ENCODE measurements at places on chromosomes 7 and 10.

DNA sequence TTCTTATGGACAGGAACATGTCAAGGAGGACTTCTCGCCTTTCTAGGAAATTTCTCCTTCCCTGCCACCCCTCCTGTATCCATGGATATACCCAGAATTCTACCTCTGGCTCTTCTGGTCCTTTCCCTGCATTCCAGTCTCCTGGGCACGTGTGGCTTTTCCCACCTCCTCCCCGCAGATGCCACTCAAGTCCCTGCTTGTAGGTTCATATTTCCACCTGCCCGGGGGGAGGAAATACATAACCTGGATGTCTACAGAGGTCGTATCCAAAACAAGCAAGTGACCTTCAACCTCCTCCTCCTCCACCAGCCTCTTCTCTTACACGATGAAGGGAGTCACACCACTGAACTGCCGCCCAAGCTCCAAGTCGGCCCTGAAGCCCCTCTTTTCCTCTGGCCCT, 20.7 kb downstream of the FGFR2 start:
- no peak for DNase-seq

- DNase-seq: no peak
These were observed 159.8 kb downstream of the NRF1 start for GRCh38 chr7:129771201-129771927.

- DNase-seq: no peak
These were observed 40.6 kb downstream of the AKR1B15 start for GRCh38 chr7:134589491-134589941.

DNA sequence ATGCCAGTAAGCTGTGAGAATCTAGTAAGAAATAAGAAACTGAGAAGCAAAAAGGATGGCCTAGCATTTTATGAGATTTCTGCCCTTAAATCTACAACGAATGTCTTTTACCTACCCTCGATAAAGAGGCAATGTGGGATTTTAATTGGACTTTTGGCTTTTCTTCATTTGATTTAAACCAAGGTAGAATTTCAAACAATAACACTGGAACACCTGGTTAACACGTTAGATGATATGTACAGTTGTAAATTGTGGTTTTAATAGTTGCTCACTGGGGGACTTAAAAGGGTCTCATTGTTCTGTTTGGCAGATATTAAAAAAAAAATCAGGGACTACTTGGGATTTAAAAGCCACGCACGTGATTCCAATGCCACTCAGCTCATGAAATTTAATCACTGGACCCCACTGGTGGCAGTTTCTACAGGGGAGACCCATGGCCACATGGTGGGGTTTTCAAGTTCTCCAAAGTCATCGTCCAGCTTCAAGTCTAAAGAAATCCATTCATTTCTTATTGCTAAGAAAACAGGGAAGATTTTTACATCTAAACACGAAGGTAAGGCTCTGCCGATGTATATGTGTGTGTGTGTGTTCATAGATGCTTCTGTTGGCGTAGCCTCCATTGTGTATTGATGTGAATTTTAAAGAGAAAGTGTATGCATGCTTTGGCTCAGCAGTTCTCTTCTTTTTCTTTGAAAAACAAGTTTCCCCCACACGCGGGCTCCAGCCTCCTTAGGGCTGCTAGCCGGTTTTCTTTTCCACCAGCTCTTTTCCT, 588.6 kb upstream of the MKI67 start:
- no peak for DNase-seq

DNA sequence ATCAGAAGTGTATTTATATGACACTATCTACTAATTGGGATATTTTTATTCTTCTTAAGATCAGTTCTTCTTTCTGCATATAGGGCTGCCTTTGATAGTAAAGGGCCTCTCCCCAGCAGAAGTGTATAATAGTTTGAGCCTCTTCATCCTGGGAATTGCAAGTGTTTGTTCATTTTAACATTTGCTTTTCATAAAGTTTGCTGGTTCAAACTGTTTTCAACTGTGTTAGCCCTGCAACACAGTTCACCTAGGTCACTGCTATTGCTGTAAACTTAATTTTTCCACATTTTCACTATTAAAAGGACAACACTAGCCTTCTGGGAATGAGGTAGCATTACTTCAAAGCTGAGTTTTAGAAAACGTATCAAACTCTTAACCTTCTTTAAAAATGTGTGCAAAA, 2.8 kb downstream of the JAZF1 start:
- no peak for DNase-seq

- DNase-seq: no peak
These were observed 189.8 kb downstream of the CTNNA3 start for GRCh38 chr10:67506083-67506756.

GRCh38 chr10:63738410-63738809, 217.2 kb downstream of the REEP3 start:
- DNase-seq: no peak

DNA sequence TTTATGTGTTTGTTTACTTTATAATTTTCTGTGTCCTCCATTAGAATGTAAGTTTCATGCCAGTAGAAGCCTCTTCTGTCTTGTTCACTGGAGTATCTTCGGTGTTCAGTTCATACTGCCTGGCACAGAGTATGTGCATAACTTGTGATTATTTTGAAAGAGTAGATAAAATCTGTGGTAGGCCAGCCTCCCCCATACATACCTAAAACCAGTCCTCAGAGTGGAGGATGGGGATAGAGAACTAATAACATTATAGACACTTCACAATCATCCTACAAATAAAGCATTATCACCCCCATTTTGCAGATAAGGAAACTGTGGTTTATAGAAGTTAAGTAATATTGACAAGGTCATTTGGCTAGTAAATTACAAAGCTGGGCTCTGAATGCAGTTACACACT, 28.0 kb downstream of the VIM start:
- no peak for DNase-seq

DNA sequence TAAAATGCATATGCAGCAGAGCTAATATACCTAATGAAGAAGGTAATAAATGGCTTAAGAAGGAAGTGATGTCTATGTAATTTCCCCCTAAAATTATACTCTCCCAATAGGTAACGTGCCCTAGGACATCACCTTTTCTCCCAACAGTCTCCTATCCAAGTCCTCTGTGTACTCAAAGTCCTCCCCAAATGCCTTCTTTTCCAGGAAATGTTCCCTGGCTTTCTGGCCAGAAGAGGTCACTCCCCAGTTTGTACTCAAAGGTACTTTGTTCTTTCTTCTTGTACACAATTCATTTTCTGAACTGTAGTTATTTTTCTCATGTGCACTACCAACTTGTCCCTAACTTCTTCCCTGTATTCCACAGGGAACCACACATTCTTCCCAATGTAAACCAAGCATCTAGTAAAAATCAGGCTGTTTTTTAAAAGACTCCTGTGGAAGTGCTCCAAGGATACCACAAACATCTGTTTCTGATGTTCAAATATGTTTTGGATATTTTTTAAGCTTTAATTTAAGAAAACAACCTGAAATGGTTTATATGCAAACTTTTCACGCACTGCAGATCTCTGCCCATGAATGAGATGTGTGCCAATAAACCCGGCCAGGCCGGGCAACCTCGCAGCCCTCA, 262.3 kb upstream of the KLF14 start:
- no peak for DNase-seq

GRCh38 chr7:131008840-131009711, 275.1 kb upstream of the KLF14 start:
- no peak for DNase-seq

DNA sequence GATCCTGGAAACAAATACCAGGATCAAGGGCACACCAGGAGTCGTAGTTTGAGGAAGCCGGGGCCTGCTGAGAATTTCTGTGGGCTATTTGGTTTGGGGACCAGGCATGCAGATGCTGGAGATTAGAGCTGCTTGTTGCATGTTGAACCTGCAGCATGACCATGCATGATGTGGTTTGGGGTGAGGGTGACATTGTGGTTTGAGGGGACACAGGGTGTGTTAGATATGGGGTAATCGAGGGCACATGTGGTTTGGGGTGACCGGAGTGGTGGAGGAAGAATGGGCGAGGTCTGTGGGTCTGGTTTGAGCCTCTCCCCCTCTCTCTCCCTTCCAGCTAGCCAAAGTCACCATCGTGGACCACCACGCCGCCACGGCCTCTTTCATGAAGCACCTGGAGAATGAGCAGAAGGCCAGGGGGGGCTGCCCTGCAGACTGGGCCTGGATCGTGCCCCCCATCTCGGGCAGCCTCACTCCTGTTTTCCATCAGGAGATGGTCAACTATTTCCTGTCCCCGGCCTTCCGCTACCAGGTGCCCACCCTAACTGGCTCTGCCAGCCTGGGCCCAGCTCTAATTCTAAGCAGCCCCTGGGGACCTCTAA, 10.2 kb downstream of the NOS3 start:
- no peak for DNase-seq

DNA sequence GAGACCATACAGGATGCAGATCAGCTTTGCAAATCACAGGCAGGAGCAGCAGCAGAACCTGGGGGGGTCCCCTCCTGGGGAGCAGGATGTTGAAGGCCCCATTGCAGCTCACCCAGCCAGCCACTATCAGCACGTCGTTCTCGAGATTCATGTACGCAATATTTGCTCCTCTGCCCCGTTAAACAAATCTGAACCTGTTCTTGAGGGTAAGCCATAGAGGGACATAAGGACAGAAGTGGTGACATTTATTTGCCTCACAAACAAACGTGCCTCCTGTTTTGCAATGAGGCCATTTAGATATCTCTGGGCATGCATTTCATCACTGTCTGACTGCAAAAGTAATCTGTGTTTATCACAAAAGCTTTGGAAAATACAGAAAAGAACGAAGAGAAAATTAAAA, 87.3 kb upstream of the BAIAP2L1 start:
- no peak for DNase-seq

GRCh38 chr10:29962166-29962850, 97.1 kb downstream of the JCAD start:
- no peak for DNase-seq

GRCh38 chr7:32250471-32251260, 180.5 kb upstream of the PDE1C start:
- DNase-seq: no peak

DNA sequence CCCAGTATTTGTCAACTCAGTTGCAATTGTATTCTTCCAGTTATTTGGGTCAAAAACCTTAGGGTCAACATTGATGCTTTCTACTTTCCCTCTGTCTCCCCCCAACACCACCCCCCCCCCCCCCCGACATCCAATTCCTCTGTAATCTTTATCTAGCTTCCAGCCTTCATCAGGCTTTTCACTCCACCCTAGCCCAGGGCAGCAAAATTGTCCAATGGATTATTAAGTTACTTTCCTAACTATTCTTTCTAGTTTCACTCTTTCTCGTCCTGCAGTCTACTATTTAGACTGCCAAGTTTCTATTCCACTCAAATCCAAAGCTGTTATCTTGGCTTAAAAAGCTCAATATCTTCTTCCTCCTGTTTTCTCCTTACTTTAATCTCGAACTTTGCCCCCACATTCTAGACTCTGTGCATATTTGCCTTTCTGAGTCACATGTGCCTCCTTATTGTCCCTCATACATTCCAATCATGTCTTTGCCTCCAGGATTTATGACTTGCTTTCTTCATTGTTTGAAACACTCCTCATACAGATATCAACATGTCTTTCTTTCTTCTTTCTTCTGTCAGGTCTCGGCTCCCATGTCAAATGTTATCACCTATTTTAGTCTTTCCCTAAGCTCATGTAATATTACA, 196.6 kb upstream of the TMEM196 start:
- no peak for DNase-seq

- no peak for DNase-seq
These were observed 89.0 kb downstream of the NKX6-2 start for GRCh38 chr10:132696728-132697577.

DNA sequence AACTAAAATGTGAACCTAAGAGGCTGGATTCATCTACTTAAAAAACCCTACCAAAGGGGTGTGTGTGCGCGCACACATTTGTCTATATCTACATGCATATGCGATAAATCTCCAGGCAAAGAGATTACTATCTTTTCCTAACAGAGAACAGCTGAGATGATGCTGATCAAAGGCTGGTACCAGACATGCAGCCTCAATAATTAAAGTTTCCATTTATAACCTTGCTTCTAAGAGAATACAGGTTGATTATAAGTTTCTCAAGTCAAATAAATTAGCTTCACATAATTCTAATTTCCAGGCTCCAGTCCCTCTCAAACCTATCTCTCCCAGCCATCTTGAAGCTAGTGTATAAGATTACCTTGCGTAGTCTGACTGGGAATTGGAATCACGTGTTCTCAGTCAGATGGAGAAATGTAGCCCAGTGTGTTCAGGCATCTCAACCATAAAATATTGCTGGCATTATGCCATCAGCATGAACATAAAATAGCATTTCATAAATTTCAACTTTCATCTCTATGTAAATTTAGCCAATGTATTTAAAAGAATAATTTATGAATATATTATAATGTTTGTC, 1062.0 kb downstream of the XPNPEP1 start:
- DNase-seq: no peak

DNA sequence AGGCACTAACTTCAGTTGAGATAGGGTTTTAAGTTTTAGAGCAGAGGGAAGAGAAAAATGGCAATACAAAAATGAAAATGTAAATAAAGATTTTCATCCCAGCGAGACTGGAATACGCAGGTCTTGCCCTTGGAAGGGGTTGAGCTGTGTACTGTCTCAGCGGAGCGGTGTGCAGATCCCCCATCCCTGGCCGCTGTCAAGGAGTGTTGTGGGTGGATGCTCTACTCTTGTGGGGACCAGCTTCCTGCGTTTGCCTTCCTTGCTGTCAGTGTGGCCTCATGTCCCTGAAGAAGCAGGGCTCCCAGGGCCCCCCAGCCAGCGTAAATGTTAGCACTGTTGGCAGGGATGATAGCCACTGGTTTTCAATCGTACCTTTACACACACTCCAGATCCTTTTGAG, 249.7 kb upstream of the PITRM1 start:
- no peak for DNase-seq

DNA sequence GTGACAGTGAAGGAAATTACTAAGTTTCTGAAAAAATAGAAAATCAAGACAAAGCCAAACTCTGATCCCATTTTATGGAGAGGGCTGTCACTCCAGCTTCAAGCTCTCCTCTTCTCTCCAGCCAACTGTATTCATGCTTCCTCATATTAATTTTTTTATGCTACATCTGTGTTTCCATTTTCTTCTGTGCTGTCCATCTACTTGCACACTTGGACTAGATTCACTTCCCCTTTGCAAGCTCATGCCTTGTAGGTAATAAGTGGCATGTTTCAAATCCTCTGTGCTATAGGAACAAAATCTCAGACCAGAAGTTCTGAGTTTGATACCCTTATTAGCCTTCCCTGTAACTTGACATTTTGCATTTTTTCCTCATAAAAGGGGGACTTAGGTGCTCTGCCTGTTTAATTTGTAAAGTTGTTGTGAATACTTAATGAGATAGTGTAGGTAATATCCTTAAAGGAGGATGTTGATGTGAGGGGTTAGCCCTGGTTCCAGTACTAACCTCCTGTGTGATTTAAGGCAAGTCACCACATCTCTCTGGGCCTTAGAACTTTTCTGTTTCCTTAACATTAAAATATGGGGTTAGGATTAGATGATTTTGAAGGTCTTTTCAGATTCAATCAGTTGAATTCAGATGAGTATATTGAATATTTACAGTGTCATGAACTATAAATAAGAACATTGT, 358.8 kb downstream of the BBS9 start:
- no peak for DNase-seq

- no peak for DNase-seq
These were observed 476.2 kb downstream of the GRM8 start for GRCh38 chr7:126776498-126776897.

DNA sequence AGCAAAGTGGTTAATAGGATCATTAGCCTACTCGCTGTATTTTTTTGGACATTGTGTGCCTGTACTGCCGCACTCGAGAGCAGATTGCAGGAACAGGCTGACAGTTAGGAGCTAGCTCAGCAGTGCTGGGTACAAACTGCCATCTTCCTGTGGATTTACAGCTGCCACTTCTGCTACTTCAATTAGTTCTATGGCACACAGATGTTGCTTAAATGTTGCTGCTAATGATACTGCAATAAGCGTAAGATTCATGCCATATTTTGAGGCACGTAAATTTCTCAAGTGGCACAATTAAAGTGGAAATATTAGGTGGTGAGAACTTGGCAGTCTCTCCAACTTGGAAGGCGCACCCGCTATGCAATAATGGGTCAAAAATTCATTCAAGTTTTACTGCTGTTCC, 171.9 kb downstream of the EBF3 start:
- DNase-seq: no peak

Data from CD4-positive, alpha-beta T cell treated with Interleukin-10 for 1 hour (primary cell).